ENCODE measurements at places on chromosomes 13 and 19. TPM values are rescaled to one million over a fixed set of nuclear protein-coding genes. Genes with fewer than 3 reads are reported as not detected.

DNA sequence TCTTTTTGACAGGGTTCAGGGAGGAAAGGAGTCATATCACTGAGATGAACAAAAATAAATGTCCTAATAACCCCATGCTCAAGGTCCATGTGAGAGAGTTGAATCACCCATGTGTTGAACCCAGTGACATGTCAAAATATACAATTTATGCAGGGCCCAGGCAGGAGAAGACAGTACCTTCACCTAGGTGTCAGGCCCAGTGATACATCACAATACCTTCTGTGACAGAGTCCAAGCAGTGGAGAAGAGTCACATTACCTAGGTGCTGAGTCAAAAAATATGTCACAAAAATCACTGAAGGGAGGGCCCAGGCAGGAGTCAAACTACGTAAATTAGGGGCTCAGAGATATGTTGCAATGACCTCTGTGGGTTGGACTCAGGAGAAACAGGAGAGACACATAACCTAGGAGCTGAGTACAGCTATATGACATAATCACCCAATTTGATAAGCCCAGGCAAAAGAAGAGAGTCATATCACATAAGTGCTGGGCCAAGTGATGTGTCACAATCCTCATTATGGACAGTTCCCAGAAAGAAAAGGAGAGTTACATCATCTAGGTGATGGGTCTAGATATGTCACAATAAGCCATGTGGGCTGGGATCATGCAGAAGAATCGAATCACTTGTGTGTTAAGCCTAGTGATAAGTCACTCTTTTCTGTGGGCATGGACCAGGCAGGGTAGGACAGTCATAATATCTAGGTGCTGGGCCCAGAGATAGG lies 13.8 kb upstream of the ZNF724 start:
- no peaks in the 10 kb centered on the region for H3K4me1 ChIP-seq
- H3K27me3 ChIP-seq = no peaks in the 10 kb centered on the region
- no peak overlapping the region for H3K4me3 ChIP-seq
- no peaks in the 10 kb centered on the region for H3K36me3 ChIP-seq
- H3K27ac ChIP-seq = no peak overlapping the region
- no peak for DNase-seq

DNA sequence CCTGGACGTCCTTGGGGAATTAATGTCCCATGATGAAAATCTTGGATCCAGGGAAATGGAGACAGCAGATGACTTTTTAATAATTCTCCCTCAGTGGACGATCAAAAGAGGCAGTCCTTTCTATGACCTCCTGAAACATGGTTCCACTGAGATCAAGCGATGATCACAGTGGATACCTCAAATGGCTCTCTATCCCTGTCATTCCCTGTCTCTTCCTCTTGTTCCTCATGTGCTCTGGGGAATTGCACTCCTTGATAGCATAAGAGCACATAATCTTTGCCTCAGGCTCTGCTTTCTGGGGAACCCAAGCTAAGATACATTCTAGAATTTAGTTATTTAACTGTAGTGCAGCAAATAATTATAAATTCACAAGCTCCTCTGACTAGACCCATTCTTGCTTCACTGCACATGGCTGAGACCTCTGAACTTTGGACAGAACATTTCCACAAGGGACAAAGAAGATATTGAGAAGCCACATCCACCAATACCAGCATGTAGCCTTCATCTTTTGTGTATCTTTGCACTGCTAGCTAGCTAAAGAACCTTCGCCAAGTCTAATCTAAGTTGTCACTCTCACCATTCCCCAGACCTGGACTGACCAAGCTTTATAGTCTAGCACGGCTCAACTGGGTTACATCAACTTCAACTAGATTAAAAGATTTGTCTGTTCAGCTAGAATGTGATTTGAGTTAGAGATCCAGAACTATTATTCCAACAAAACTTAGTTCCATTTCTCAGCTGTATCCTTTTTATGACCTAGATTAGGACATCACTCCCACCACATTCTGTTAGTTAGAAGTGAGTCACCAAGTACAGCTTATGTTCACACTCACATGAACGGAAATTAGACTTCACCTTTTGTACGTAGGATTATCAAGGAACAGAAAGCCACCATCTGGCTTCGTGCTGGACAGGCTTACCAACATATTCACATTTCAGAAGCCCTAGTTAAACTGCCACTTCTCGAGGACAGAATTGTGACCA lies 142.7 kb downstream of the SUCLA2 start:
- no peaks in the 10 kb centered on the region for H3K4me1 ChIP-seq
- H3K27me3 ChIP-seq = no peaks in the 10 kb centered on the region
- no peak for DNase-seq
- no peaks in the 10 kb centered on the region for H3K36me3 ChIP-seq

DNA sequence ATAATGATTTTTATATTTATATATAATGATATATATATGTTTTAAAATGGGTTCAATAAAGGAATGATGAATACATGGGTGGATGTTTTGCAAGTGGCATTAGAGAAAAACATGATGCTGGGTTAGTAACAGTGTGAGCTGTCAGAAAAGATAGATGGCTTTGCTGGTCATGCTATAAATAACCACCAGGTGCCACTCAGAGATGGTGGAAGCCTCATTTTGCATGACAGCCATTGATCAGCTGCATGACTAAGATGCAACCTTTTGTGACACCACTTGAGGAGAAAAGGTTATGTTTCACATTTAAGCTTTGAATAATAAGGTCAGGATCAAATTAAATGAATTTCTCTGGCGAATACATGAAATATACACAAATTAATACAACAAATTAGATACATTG lies 737.7 kb downstream of the PCDH9 start:
- H3K4me3 ChIP-seq = no peak overlapping the region
- H3K27me3 ChIP-seq = no peaks in the 10 kb centered on the region
- H3K4me1 ChIP-seq = no peaks in the 10 kb centered on the region

The TMEM86B gene
- 3.8 TPM for total RNA-seq

The KASH5 gene
- total RNA-seq = not detected

The CADM4 gene
- not detected for total RNA-seq

Measured in transverse colon (tissue), 4 donors.